Omental fat pad (tissue), 4 donors: ENCODE measurements at places on chromosomes 4 and X. TPM values are rescaled to one million over a fixed set of nuclear protein-coding genes. Genes with fewer than 3 reads are reported as not detected.

The RHOXF2B gene
- total RNA-seq, result not detected

GRCh38 chr4:46392421-46392820 is 2.5 kb upstream of the GABRA2 start:
- no peak for DNase-seq

DNA sequence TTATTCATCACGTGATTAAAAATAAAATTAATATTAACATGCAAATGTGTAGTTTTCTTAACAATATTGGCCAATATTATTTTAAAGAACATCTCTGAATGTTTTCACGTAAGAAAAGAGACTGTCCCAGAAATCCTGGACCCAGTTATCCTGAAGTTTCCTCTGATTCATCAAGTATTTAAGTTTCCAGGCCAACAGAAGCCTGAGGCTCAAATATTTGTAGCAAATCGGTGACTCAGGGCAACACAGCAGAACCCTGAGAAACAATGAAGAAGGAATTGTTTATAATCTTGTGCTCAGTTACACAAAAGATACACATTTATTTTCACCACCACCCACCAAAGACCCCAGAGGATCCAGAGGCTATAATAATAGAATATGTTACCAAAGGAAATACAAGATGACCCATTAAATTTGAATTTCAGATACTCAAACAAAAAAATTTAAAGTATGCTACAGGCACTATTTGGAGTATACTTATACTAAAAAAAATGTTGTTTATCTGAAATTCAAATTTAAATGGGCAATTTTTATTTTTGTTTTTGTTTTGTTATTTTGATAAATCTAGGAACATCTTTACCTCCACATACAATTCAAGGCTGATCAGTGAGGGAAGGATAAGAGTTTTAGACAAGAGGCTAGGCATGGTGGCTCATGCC is 33.9 kb upstream of the SLC7A11 start:
- no peak for DNase-seq

DNA sequence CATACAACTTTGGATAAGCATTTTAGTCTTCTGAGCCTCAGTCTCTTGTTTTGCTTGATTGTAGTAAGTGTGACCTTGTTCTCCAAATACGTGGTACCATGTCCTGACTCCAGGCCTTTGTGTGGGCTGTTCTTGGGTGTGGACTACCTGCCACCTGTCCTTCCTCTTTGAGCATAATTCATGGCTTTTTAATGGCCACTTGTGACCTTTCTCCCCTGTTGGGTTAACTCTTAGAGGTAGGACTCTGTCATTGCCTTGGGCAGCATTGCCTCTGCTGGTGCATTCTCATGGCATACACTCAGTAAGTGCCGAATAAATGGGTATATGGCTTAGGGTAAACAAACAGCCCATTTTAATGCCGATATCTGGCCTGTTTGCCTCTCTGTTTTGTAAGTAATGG is 3.0 kb downstream of the NSD2 start:
- no peak for DNase-seq

- DNase-seq, result no peak
These were observed 11.8 kb downstream of the TMEM31 start for GRCh38 chrX:103722505-103722904.

DNA sequence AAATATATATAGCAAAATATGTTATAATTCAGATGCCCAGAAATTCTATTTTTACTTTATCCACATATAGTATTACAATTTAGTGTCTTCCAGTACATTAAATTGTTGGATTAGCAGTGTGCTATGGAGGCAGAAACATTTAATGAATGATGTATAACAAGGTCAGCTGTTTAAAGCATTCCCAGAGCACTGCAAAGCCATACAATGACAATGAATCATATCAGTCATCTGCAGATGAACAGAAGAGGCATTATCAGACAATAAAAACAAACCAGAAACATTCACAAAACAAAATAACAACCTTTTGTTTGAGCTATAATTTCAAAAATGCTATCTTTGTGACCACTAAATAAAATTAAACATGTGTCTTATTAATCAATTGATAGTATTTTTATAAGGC is 524.2 kb downstream of the FAT4 start:
- no peak for DNase-seq

The SPRY1 gene
- total RNA-seq, result 263 TPM

GRCh38 chr4:93319041-93319440 is 509.5 kb upstream of the ATOH1 start:
- no peak for DNase-seq

DNA sequence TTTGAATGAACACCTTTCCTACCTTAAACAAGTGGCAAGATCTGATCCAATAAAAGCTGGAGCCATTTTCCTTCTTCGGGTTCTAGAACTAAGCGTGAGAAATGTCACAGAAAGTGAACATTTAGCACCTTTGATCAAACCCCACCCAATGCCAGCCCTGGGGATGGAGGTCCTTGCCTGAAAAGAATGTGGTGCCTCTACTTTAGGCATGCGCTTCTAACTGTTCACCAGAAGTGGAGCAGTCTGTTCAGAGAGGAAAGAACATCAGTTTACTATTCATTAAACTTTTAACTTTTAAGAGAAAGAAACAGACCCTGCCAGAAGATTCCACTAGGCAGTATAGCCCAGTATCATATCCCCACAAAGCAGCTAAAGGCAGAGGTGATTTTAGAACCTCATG is 75.9 kb downstream of the INTS12 start:
- DNase-seq, result no peak

- DNase-seq, result no peak
These were observed 20.3 kb upstream of the ABCG2 start for GRCh38 chr4:88178626-88179231.

- DNase-seq, result no peak
These were observed at the start of gene STK32B for GRCh38 chr4:5051278-5052203. Gene STK32B, plus strand, starts transcription at chr4:5051480.

The HS6ST2 gene
- 0.13 TPM for total RNA-seq

GRCh38 chrX:18855919-18856644 is 127.8 kb downstream of the PHKA2 start:
- DNase-seq, result no peak

The BMPR1B gene
- 0.19 TPM for total RNA-seq

The PHEX gene
- 0.06 TPM for total RNA-seq

DNA sequence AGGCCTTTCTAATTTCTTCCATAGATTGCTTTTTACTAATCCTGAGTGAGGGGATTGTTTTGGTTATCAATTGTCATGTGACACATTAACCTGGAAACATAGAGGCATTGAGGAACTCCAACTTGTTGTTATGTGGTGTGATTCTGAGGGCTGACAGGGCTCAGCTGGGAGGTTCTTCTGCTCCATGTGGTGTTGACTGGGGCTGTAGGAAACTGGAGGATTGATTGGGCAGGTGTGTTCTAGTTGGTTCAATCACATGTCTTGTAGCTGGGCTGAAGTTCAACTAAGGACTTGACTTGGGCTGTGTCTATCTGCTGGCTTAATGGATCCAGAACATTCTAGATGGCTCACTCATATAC is 10.8 kb upstream of the CRLF2 start:
- no peak for DNase-seq

The CENPE gene
- 0.79 TPM for total RNA-seq

DNA sequence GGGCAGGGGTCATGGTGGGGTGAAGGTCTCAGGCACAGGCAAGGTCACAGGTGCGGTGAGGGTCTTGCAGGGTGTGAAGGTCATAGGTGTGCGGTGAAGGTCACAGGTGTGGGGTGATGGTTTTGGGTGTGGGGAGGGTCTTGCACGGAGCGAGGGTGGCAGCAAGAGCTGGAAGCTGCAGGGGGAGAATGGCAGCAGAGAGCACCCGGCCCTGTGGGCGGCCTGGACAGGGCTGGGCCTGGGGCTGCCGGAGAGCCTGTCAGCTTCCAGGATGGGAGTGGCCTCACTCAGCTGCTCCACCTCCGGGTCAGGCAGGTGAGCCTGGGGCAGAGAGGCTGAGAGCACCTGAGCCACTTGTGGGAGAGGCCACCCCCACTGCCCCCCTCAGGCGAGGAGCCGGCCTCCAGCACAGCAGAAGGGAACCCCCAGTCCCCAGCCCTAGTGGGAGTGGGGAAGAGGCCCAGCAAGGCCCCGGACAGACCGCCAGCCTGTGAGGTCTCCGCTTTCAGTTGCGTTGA is 1.5 kb downstream of the MSANTD1 start:
- no peak for DNase-seq

DNA sequence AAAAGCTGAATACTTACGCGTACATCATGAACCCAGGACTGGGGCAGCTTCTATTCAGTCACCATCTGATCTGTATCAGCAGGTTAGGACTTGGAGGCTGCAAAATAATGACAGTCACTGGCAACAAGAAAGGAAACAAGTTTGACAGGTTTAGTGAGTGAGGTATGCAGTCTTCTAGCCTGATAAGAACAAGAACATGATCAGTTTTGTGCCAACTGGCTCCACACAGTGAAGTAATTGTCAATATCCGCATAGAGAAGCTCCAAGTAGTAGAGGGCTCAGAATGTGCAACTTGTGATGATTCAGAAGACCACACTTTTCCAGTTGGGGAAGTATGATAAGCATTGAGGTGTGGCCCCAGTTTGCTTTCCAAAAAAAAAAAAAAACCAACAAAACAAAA is at the start of gene TMPRSS11F:
Gene TMPRSS11F (minus strand): TSS at position 77 of the 400 bp plus-strand sequence. CDS start 49 bp downstream, at position 28.
- DNase-seq, result no peak

GRCh38 chrX:13965531-13965930 is 64.2 kb downstream of the GEMIN8 start:
- DNase-seq, result no peak

The CT83 gene
- not detected for total RNA-seq

- DNase-seq, result no peak
These were observed 121.0 kb upstream of the STOX2 start for GRCh38 chr4:183783991-183784553.

The HHIP gene
- total RNA-seq, result 0.47 TPM

The TMPRSS11D gene
- total RNA-seq, result not detected

DNA sequence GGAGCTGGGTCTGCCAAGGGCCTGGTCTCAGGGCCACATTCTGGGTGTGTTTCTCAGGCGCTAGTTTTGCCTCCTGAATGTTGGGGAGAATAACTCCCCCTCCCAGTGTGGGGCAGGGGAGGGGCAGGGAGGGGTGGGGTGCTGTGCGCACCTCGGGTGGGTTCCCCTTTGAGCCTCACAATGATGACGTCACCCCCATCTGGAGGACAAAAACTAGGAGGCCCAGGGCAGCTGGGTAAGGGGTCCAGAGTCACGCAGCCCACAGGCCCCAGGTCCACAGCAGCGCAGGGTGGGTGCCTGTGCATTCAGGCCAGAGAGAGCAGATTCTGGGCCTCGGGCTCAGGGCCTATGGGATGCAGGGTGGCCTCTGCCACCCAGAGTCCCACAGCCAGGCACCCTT is 23.7 kb upstream of the HMX1 start:
- no peak for DNase-seq

The F9 gene
- not detected for total RNA-seq

DNA sequence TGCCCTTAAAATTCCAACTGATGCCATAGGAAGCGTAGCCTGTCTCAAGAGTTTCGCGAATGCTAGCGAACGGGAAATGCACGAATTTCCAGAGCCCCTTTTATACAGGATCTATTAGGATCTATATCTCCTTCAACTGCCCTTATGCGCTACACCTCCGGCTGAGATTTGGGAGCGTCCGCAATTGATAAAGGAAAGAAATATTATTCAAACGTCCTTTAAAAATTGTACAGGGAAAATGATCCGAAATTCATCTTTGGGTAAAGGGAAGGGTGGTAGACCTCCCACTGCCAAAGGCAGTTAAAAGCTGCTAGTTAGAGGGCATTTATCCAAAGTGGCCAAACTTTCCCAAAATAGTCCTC is 609 bp downstream of the NR3C2 start:
- DNase-seq, result no peak

The ERAS gene
- total RNA-seq, result not detected

GRCh38 chr4:6660430-6660829 is 19.9 kb downstream of the MRFAP1 start:
- no peak for DNase-seq

GRCh38 chrX:96982161-96982560 is 98.5 kb downstream of the RPA4 start:
- no peak for DNase-seq

DNA sequence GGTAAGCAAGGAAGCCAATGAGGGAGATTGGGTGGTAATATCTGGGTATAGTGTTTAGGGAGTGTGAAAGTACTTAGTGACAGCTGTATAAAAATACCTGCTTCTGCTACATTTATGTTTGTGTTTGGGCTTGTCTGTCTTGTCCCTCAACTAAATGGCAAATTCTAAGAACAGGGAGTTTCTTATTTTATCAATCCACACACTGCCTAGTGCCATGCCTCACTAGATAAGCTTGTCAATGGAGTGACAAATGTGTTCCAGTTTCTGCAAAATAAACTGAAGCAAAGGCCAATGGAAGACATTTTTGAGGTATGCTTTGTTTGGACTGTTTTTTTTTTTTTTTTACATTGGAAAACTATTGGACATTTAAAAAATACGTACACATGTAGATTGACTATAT is 418.0 kb downstream of the SH2D1A start:
- DNase-seq, result no peak

The STATH gene
- not detected for total RNA-seq

DNA sequence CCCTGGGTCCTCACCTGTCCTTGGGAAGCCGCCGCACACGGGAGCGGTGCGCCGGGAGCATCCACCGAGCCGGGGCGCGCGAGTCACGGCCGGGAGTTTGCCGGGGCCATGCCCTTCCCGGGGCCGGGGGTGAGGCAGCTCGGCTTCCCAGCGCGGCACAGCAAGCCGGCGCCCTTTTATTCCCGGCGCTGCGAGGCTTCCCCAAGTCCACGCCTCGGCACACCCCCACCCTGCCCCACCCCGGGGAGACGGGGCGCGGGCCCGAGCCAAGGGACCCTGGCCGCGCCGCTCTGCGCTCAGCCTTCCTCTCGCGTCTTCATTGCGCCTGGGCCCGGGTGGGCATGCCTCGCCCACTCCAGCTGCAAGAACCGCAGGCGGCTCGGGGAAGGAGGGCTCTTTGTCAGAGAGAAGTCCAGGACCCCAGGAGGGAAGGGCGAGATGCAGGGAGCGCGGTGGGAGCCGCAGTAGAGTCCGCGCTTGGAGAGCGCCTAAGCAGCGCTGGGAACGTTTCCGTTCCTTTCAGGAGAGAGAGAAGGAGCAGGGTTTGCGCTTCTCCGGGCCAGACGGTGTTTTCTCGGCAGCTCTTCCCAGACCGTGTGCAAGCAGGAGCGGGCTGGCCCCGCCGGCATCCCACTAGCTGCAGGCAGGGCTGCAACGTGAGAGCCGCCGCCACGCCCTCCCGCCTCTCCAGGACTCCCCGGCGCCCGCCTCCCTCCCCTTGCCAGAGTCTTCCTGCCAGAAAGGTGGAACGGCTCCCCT is at the start of gene MXRA5:
Gene MXRA5 (minus strand): TSS at position 152 of the 759 bp plus-strand sequence. CDS start 2,819 bp downstream, outside the sequence.
- DNase-seq, result no peak
